Upper lobe of right lung (tissue), 1 donor: ENCODE measurements at places on chromosomes 12 and 14. TPM values are rescaled to one million over a fixed set of nuclear protein-coding genes. Genes with fewer than 3 reads are reported as not detected.

- no peak for DNase-seq
Observed at GRCh38 chr12:12822886-12823285, 9.7 kb downstream of the DDX47 start.

DNA sequence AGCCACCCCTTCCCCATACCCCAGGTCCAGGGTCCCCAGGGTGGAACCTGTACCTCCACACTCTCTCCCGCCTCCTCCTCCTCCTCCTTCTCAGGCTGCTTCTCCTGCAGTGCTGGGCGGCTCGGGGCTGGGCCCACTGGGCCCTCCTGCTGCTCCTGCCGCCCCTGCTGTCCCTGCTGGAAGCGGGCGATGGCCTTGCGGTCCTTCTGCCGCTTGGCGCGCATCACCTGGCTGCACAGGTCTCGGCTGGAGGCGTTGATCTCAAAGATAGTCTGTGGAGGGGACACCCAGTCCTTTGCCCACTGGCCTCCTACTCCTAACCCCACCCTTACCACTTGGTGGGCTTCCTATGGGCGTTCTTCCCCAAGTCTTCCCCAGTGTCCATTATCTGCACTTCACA is 14.5 kb downstream of the CFAP73 start:
- DNase-seq, result no peak

CMA1 gene
- total RNA-seq, result 1.4 TPM

GRCh38 chr12:54404061-54405004 is 14.7 kb downstream of the ITGA5 start:
- no peak for DNase-seq

RNASE7 gene
- total RNA-seq, result not detected

DNA sequence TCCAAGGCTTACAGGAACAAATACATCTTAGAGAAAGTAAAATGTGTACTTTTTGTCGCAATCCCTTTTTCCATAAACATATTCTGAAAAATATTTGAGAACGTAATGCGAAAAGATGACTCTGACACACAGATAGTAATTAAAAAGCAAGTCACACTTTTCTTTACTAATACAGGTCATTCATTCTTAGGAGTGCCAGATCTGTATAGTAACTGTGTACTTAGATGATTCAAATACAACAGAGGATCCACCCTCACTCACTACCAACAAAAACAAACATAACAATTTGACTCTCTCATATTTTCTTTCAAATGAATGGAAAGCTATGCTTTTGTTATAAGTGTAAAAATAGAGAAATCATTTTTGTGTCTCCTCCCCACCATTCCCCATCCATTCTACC is 795.4 kb downstream of the SLC6A15 start:
- no peak for DNase-seq

DNA sequence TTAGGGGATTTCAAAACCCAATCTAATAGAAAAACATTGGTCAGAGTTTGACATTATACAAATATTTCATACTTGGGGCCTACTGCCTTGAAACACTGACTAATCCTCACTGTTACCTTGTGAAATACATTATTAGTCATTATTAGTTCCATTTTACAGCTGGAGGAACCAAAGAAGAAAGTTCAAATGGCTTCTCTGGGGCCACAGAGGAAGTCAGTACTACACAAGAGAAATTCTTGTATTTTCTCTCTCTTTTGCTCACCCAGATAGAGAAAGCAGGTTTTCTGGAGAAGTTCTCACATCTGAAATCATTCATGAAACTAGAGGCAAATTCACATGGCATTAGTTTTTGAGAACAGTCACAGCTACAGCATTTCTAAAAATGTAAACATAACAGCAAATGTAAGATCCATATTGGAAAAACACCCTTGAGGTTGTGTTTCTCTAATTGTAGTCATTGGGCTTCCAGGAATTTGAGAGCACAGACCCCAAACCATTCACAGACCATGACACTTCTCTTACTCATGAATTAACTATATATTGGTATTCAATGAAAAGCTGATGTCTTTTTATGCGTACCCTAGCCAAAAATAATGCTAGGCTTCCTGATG is 83.0 kb downstream of the LLPH start:
- DNase-seq, result no peak

DNA sequence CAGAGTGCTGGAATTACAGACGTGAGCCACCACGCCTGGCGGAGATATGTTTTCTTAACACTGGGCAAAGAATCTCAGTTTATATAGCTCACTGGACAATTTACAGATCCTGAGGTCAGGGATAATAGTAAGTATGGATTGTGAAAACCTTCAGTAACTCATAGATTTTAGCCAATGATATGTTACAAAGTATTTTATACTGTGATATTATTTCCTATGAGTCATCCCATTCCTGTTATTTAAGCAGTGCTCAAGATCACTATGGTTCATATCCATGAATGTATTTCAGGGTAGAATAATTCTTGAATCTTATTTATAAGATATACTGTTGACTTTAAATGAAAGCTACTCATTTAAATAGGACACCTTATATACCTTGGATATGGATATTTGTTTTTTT is 107.2 kb downstream of the RAD51B start:
- no peak for DNase-seq

BHLHE41 gene
- total RNA-seq, result 104 TPM

B4GALNT1 gene
- total RNA-seq, result 0.93 TPM

DNA sequence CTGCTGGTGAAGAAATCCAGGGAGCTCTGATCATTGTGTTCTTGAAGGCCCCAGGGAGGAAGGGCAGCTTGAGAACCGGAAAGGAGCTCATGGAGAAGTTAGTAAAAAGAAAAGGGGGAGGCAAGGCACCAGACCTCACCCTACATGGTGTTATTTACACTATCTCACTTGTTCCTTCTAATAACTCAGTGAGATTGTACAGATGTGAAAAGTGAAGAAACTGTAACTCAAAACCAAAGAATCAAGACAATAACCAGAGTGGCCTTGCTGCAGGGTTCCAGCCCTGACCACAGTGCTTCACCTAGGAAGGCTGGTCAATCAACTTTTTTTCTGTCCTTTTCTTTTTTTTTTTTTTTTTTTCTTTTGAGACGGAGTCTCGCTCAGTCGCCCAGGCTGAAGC is 353.6 kb downstream of the TMTC2 start:
- DNase-seq, result no peak

DNA sequence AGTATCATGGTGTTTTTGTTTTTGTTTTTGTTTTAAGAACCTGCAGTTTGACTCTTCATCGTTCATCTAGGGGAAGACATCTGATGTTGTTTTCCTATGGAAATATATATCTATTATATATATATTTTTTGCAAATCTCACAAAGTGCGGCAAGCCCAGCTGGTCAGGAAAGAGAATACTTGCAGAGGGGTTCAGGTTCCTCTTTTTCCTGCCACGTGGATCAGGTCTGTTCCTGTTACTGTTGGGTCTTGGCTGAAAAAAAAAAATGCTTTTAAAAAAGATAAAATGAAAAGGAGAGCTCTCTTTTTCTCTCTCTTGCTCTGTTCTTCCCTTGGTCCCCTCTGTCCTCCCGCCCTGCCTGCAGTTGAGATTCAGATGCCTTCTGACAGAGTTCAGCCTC is 179.4 kb upstream of the BCL2L14 start:
- no peak for DNase-seq

DNA sequence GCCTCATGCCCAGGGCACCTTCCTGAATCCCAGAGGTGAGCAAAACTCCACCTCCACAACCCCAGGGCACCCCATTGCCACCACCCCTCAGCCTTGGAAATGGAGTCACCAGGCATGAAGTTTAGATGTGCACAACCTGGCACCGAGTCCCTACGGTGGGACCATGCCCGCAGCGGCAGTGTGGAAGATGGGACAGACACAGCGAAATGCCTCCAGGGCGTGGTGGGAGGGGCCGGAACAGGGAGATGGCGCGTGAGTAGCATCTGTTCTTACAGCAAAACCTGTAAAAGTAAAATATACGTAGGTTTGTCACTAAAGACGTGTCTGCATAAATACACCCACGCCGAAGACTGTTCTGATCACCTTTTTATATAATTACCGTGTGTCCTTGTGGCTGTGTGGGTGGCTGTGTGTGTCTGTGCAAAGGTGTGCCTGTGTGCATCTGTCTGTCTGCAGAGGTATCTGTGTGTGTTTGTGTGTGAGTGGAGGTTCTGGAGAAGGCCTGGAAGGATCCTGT is 17.4 kb upstream of the DEGS2 start:
- no peak for DNase-seq

GRCh38 chr12:115413626-115414025 is 729.7 kb upstream of the TBX3 start:
- DNase-seq, result no peak

KLRD1 gene
- total RNA-seq, result 13.3 TPM

GRCh38 chr14:47917344-47917954 is 242.0 kb upstream of the MDGA2 start:
- no peak for DNase-seq

DNA sequence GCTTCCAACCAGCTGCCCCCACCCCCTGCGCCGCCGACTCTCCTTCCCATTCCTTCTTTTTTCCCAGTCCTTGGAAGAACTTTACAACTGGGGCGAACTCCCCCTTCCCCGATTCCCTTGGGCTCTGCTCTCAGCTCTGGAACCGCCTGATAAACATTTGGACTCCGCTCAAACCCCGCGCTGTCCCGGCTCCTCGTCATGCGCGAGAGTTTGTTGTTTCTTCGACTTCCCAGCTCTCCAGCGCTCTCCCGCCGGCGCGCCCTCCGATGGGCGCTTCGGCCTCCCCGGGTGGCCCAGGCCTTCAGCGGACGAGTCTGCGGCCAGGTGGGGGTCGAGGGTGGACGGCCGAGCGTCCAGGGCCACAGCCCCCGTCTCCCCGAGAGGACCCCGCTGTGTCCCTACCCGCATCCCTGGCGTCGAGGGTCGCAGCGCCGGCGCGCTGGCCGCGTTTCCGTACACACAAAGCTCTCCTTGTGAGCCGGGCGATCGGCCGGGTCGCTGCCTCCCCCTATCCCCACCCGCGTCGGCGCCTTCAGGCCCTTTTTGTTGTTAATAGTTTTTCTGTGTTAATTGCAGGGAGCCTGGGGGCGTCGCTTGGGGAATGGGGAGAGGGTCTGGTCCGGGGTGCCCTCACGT is 847 bp downstream of the MMP14 start:
- peak; percentile 84 for DNase-seq

GRCh38 chr12:82807132-82807737 is 120.5 kb downstream of the TMTC2 start:
- DNase-seq, result no peak

DNA sequence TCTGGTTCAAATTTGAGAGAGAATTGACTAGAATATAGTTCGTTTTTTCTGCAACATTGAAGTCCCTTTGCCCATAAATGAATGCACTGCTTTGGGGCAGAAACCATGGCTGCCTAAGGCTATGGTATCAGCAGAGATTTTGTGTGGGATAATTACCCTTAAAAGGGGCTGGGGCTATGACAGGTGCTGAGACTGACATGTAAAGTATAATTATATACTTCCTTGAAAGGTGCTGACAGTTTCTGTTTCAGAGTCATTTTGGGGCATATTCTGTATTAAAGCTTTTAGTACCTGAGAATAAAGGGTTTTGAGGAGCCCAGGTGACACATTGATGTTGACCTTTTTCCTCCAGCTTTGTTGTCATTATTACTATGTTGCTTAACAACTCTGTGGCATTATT is 150.3 kb upstream of the PTPRQ start:
- DNase-seq, result no peak

TGM1 gene
- total RNA-seq, result 12.3 TPM

DNA sequence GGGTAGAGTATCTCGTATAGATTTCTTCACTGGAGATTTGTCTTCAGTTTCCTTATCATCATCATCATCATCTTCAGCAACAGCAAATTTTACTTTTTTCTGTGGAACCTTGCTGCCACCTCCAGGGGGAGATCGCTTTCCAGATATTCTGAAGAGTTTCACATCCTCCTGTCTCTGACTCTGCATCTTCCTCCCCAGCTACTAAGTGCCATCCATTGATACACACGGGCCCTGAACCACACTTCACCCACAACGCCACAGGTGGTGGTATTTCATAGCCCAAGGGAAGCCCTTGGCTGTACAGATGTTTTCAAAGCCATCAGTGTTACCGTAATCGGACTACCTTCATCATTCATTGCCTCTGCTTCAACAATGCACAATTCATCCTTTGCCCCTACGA is 82.2 kb downstream of the PPP2R5C start:
- no peak for DNase-seq

- no peak for DNase-seq
Observed at GRCh38 chr12:99611117-99611516, 36.4 kb upstream of the GARIN6 start.

TAS2R7 gene
- not detected for total RNA-seq

DNA sequence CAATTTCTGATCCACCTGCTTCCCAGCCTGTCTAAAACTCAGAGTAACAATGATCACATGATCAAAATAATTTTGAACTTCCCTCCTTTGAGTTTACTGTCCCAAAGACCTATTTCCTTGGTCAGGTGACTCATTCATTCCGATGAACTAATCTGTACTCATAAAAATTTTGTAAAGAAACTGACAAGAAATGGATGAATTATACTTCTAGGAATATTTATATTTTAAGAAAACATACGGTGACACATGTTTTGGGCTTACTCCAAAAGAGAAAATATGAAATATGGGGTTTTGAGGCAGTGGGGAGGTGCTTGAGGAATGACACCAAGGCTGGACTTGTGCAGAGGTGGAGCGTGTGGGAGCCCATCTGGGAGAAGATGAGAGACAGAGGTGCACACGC is 42.0 kb downstream of the GUCY2C start:
- DNase-seq, result no peak

- peak; percentile 20 for DNase-seq
Observed at GRCh38 chr12:131101703-131102492, 148.2 kb downstream of the ADGRD1 start.

KRT6A gene
- total RNA-seq, result 3.0 TPM

DNA sequence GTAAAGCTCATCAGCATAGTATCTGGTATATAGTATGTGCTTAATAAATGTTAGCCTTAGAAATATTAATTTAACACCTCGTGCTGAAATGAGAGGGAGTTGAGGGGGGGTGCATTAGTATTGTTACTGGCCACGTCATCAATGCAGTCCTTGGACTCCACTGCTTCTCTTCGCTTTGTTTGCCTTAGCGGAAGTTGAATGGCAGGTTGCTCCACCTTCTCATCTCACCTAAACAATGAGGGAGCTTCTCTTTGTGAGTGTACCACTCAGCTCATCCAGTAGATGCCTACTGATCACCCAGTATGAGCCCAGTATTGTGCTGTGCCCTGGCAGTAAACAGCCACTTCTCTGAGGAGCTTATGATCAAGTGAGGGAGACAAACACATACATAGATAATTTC is 4.5 kb downstream of the TMEM117 start:
- DNase-seq, result no peak

TRIP11 gene
- 68.9 TPM for total RNA-seq

- DNase-seq, result no peak
Observed at GRCh38 chr14:94797887-94798286, 28.0 kb upstream of the GSC start.

EIF2S3B gene
- total RNA-seq, result 0.52 TPM

DNA sequence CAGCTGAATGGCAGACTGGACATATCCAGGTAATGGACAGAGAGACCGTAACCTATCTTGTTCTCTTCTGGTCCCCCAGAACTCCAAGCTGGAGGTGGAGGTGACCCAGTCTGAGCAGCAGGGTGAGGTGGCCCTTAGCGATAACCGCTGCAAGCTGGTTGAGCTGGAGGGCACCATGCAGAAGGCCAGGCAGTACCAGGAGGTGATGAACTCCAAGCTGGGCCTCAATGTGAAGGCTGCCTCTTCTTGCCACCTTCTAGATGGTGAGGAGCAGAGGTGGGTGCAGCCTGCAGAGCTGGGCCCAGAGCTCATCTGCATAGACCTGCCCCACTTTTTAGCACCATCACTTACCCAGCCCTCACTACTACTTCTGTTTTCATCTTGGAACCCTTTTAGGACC is 7.2 kb upstream of the KRT86 start:
- DNase-seq, result no peak
